ACHN (cell line): ENCODE measurements at places on chromosomes 12 and 14.

- DNase-seq = no peak
Measured at GRCh38 chr12:16036073-16036472, 124.9 kb downstream of the DERA start.

DNA sequence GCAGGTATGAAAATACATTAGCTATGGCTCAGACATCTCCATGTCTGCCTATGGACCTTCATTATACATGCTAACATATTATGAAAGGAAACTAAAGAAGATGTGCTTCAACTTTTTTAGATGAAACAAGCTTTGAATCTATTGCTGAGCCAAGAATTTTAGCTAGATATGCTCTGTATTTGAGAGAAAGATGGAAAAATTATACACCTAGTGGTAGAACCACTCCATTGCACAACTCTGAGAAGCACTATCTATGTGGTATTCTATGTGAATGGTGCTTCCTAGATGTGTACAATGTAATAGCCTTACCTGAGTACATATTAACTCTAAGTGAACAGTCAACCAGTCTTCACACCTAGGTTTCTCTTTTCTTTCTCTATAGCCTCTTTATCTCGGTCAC is 17.3 kb downstream of the EPYC start:
- no peak for DNase-seq

GRCh38 chr12:47832263-47832933 is 12.7 kb upstream of the HDAC7 start:
- DNase-seq = no peak

DNA sequence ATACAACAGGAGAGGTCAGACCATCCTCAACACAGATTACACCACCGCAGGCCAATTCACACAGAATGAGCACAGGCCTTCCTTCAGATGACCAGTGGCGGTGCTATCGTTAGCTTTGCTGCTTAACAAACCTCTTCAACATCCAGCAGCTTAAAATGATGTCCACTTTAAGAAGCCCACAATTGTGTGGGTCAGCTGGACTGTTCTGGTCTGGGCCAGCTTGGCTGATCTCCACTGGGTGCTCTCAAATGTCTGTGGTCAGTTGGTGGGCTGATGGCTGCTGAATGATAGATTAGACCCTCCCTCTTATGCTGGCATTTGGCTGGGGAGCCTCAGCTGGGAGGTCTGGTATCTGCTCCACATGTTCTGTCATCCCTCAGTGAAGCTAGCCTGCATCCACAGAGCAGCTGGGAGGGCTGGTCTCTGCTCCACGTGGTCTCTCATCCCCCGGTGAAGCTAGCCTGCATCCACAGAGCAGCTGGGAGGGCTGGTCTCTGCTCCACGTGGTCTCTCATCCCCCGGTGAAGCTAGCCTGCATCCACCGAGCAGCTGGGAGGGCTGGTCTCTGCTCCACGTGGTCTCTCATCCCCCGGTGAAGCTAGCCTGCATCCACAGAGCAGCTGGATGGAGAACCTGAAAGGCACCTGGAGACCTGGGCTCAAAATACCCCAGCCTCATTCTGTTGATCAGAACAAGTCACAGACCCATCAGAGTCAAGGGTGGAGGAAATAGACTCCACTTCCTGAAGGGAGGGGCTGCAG is 203.6 kb upstream of the DIO3 start:
- no peak for DNase-seq

DNA sequence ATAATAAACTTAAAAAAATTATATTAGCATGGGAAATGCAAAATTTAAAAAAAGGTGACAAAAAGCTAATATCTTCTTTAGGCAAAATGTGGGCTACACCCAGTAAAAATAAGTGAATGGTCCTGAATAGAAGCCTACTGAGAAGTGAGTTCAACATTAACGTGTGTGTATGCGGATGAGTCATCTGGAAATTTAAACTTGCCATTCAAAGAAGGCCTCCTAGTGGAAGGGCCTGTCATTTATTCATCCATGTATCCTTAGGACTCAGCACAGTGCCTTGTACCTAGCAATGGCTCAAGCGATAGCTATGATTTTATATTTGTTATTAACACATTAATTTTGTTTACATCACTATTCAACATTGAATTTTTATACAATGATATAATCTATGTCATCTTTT is 226.2 kb downstream of the NUBPL start:
- peak; percentile 61 for DNase-seq

- no peak for DNase-seq
Measured at GRCh38 chr12:52519387-52519703, 849 bp downstream of the KRT5 start.

DNA sequence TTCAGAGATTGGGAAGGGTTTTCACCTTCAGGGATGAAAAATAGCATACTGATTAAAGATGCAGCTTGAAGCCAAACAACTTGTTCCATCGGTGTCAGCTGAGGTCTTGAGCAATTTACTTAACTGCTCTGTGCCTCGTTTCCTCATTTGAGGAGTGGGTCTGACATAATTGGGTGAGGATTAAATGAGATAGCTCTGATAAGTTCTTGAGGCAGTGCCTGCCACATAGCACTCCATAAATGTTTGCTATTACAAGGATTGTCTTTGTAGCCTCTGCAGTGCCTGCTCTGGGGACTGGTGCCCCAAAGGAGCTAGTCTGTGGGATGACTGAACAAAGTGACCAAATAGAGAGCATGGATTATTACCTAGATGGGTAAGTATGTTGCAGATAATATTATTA is 50.6 kb downstream of the ATP23 start:
- no peak for DNase-seq

- DNase-seq = no peak
Measured at GRCh38 chr12:15924956-15925355, 13.8 kb downstream of the DERA start.
